NCI-H1092 treated with DMSO at 0.1 percent for 48 hours (cell line): ENCODE measurements at places on chromosomes 4 and X.
A peak's percentile ranks its signal among the peaks of the same experiment; 100 is the strongest.

GRCh38 chrX:9573282-9574106, 108.6 kb downstream of the TBL1X start:
- DNase-seq: peak; percentile 63

GRCh38 chr4:38804654-38805295, at the start of gene TLR1:
Gene TLR1, minus strand, starts transcription at chr4:38804791. Its CDS starts 5,960 bp downstream, at chr4:38798831.
- DNase-seq: no peak

GRCh38 chr4:184506527-184507121, 32.3 kb upstream of the IRF2 start:
- no peak for DNase-seq

DNA sequence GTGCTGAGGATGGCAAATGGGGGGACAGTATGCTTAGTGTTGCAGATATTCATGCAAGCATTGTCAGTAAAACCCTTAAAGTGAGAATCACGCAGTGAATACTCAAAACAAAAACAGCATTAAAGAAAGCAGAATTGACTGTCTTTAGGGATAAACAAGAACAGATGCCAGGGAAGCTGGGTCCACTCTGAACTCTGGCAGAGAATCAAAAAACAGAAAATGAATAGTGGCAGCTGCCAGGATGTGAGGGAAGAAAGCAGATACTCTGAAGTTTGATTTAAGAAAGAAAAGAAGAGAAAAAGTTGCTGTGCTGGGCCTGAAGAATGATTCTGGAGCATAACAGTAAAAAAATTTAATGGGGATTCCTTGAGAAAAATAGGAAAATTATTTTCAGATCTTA, 131.5 kb downstream of the GABRA2 start:
- no peak for DNase-seq

DNA sequence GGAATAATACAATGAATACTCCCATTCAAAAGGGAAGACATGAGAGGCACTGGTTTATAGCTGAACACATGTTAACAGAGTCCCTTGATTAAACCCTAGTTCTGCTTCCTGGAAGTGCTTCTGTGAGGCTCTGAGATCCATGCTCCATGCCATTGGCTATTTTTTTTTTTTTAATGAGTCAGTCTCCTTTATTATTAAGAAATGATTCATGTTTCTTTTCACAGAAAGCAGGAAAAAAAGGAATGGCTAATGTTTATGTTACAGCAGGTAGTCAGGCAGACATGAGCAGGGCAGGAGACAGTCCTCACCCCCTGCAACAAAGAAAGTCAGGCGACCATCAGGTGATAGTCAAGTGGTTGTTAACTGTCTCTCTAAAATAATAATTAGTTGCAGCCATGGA, 598.7 kb downstream of the EPHA5 start:
- DNase-seq: no peak

DNA sequence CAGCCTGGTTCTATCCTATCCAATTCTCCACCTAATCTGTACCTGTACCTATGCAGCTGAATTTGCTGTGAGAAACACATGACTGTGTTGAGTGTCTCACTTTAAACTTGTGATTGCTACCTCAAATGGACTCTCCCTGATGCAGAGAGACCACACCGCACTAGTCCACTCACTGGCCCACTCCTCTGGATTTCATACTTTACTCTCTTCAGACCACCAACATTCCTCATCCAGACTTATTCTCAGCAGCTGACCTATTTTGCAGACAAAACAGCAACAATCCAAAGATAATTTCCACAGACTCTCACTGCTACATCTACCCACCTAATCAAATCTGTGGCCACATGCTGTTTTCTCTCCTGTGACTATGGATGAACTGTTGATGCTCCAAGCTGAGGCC, 45.2 kb downstream of the ACSL4 start:
- DNase-seq: no peak

DNA sequence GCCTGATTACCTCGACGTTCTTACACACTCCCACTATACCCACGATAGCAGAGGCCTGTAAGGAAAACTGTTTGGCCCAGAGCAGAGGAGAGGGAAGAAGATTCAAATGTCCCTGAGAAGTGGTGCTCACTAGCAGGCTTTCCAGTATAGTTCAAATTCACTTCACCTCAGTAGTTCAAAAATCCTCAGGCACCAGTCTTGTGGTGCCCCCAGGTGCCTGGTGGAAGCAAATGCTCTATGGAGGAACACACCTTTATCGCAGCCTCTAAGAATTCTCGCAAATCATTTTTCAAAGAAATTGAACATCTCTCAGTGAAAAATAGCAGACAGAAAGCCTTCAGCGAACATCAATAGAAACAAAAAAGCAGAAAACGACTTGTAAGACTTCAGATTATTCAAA, 12.2 kb upstream of the MTMR1 start:
- DNase-seq: peak; percentile 58

GRCh38 chr4:95979961-95980876, 140.3 kb downstream of the PDHA2 start:
- no peak for DNase-seq

DNA sequence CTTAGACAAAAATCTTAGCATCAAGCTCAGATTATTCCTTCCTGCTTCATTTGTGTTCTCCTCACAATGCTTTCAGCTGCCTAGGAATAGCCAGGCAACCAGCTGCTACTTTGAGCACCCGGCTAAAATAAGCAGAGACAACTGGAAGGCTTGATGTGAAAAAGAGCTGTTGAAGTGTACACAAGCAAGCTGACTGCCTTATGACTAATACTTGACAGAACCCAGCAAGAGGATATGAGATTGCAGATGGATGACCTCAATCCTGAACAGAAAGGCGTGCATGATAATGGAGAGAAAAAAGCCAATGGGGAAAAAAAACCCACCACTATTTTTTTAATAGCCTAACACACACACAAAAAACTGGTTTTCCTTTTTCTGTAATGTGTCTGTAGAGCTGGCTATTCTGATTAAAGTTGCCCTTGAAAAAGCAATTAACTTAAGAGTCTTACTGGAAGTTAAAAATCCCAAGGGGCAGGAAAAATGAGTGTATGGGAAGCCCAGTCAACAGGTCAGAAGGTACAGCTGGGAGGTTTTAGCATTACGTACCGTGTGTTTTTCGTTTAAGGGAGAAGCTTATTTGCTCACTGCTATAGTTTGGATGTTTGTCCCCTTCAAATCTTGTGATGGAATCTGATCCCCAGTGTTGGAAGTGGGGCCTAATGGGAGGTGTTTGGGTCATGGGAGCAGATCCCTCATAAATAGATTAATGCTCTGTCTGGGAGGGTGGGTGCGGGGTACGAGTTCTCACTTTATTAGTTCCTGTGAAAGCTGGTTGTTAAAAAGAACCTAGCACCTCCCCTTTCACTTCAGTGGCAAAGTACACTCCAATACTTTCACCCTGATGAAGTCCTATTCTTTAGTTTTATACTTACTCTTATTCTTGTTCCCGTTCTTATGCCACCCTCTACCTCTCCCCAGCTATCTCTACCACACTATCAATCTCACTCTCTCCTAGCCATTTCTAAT, 37.1 kb upstream of the HERC6 start:
- DNase-seq: no peak

- no peak for DNase-seq
Measured at GRCh38 chr4:113623274-113623894, 138.2 kb downstream of the CAMK2D start.

- DNase-seq: no peak
Measured at GRCh38 chr4:184765473-184766340, 31.8 kb upstream of the CENPU start.

GRCh38 chr4:15331930-15332329, 95.9 kb upstream of the C1QTNF7 start:
- no peak for DNase-seq

DNA sequence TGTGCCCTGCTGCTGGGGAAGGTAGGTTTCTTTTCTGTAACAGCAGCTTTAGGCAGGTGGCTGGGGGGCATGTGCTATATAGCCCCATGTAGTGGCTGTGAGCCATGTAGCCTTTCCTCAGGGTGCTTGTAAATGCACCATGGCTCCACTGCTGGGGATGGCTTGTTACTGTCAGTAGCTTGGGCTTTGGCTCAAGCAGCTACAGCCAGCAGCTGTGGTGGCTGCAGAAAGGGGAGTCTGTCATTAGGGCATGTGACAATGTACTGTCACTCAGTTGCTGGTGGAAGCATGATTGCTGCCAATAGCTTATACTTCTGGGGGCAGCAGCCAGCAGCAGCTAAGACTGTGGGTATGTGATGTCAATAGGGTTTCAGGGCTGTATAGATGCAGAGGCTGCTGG, 33.9 kb upstream of the DDIT4L start:
- DNase-seq: no peak

DNA sequence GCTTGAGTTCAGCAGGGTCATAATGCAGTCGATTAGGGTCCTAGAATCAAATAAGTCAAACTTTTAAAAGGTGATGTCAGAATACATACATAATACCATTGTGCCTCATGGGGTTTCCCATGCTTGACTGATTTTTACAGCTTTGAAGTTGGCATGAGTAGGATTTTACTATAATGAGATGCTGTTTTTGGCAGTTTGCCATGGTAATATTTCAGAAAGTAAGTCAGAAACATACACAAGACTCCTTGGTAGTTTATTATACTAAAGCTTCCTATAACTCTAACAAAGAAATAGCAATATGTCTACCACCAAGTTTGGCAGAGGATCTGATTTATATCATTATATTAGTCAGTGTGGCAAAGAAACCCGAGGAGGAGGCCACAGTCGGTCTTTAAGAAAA, 45.2 kb downstream of the PHKA2 start:
- DNase-seq: no peak
